ENCODE measurements at places on chromosomes 4 and X.

DNA sequence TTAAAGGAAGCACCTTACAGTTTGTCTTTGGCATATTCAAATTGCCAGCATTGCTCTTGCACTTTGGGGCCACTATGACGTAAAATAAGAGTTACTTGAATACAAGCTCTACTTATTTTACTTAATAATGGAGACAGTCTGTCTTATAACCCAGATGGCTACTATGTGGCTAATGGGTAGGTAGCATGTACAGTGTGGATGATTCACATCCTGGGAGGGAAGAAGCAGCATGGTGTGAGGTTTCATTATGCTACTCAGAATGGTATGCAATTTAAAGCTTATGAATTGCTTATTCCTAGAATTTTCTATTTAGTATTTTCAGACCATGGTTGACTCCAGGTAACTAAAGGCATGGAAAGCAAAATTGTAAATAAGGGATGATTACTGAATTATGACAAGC is 761.8 kb upstream of the ATOH1 start:
- no peak for DNase-seq

DNA sequence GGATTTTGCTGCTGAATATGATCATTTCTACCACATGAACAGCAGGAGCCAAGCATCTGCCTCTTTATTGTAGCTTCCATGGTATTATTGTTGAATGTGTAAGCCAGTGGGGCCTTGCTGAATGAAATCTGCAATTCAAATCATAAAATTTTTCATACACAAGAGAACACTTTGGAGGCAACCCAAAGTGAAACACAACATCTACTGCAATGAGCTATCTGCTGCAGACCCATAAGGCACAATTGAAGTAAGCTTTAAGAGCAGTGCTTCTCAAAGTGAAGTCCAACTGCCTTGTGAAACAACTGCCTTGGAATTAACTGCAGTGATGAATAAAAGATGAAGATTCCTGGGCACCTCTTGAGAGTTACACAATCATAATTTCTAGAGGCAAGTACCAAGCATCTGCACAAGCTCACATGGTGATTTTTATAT is 626.3 kb upstream of the INTU start:
- no peak for DNase-seq

DNA sequence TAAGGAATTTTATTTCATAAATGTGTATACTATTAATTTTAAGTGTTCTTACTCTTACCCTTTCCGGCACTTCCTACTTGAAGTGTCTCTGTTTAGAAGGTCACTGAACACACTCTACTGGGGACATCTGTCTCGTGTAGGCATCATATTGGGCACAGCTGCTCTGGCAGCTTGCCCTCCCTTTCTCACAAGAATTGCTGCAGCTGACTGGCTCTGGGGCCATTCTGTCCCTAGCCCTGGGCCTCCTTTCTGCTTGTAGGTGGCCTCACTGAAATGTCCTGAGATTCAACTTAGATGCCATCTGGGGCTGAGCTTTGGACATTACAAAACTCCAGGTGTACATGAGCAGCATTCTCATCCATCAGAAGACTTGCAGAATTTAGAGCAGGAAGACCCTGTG is 49.6 kb downstream of the SMAD1 start:
- no peak for DNase-seq

GRCh38 chr4:57254754-57255153 is 144.6 kb upstream of the IGFBP7 start:
- DNase-seq: no peak

DNA sequence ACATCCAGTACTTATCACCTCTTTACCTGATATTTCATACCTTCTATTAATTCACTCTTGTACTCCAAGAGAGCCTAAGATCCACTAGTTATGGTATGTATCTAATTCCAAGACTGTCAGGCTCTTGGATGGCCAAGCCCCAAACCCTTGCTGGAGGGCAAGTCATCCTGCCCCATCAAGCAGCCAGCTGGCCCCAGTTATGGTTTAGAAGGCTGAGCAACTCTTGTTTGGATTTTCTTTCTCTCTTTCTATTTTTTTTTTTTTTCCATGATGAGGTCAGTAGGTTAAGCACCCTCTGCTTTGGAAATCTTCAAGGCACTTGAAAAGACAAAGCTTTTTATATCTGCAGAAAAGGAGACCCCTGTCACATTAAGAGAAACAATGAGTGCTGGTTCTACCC is 10.9 kb upstream of the FGF16 start:
- no peak for DNase-seq

- DNase-seq: no peak
Observed at GRCh38 chr4:96744676-96745075, 904.8 kb downstream of the PDHA2 start.

Measured in stimulated activated CD8-positive, alpha-beta memory T cell treated with anti-CD3 and anti-CD28 coated beads, Interleukin-2, amount 100 ng/mL, for 1 hour (primary cell).